ENCODE measurements at places on chromosomes 7 and 10.

DNA sequence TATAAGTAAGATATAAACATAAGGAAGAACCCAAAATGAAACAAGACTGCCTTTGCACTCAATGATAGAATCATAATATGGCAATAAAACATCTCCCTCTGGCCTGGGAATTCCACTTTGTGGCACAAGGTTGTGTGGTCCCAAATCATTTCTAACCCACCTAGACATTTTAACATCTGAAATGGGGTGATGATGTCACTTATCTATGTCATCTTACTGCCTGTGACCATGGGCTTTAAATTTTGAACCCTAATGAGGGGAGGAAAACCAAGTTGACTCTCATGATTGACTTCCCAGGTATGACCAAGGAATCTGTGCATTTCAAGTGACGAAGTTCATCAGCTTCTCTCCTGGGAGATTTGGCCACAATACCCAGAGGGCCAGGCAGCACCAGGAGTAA is 24.5 kb upstream of the ACSM6 start:
- DNase-seq = no peak

- DNase-seq = no peak
These were observed 95.5 kb downstream of the INPP5A start for GRCh38 chr10:132632851-132633684.

DNA sequence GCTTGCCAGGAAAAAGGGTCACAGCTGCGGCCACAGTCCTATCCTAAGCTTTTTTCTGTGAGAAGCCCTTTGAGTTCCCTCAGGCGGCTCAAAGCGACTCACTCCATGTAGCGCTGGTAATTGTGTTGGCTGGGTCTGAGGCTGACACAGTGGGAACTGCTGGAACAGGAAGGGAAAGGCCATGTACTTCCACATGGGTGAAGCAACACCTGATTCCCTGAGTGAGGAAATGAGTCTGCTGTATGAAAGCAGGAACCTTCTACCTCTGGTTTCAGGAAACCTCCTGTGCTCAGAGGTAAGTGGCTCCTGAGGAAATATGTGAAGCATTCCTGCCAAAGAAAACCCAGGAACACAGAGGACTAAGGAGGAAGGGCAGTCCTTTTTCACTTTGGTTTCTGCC is 734.6 kb upstream of the SORCS1 start:
- no peak for DNase-seq

- no peak for DNase-seq
These were observed 45.9 kb upstream of the WDR11 start for GRCh38 chr10:120805014-120805812.

- DNase-seq = no peak
These were observed 35.5 kb downstream of the LAMB1 start for GRCh38 chr7:107967420-107967819.

- no peak for DNase-seq
These were observed 5.7 kb downstream of the TRIM8 start for GRCh38 chr10:102649797-102650654.

DNA sequence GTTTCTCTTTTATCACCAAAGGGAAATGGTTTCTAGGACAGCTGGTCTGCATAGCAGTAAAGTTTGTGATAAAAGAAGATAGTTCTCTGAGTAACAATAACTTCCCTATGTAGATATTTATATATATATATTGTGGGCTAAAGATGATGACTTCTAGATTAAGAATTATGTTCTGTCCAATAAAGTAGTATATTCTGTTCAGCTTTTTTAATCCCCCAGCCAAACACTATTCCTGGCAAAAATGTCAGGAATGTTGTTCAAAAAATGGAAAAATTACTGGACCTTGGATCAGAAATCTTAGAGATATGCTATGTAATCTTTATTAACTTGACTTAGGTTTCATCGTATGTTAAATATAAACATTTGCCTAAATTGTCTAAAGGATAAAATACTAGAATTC is 136.3 kb upstream of the GNAI1 start:
- DNase-seq = no peak

DNA sequence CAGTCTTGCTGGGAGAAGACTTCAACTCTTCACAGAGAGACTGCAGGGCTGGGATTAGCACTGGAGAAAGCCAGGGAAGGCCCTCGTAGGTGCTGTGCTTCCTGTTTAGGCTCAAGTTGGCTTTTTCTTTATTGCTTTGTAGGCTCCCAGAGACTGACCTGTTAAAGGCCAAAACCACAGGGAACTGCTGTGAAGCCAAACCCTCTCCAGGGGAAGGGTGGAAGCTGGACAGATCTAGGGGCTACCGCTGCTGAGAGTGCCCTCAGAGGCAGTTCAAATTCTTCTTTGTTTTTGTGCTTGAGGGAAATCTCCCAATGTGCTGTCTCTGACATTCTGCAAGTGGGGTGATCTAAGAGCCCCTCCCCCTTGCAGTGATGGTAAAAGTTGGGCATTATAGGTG is 198.4 kb downstream of the CNTNAP2 start:
- no peak for DNase-seq

DNA sequence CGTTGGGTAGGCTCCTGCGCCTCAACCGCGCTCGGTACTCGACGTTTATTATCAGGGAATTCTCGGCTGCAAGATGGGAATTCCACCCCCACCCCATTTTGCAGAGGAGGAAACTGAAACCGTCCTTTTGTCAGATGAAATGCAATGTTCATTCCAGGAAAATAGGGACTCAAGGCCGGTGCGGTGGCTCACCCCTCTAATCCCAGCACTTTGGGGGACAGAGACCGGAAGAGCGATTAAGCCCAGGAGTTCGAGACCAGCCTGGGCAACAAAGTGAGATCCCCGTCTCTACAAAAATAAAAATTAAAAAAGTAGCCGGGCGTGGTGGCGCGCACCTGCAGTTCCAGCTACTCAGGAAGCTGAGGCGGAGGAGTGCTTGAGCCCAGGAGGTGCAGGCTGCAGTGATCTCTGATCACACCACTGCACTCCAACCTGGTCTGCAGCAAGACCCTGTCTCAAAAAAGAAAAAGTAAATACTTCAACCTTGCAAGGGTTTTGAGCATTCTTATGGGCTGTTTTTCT is 720 bp upstream of the RFC2 start:
- no peak for DNase-seq

GRCh38 chr7:23969443-23969842 is 259.4 kb downstream of the STK31 start:
- no peak for DNase-seq

DNA sequence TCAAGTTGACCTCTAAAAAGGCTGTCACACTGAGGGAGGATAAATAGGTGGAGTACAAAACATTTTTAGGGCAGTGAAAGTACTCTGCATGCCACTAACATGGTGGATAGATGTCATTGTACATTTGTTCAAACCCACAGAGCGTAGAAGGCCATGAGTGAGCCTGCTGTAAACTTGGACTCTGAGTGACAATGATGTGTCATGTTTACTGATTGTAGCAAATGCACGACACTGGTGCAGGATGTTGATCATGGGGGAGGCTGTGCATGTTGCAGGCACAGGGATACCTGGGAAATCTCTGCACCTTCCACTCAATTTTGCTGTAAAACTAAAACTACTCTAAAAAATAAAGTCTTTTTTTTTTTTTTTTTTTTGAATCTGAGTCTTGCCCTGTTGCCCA is 52.5 kb upstream of the GRID1 start:
- DNase-seq = no peak

- no peak for DNase-seq
These were observed 75.5 kb downstream of the GRID1 start for GRCh38 chr10:86290933-86291615.

- DNase-seq = no peak
These were observed 384.5 kb upstream of the PRKCQ start for GRCh38 chr10:6964543-6964942.

DNA sequence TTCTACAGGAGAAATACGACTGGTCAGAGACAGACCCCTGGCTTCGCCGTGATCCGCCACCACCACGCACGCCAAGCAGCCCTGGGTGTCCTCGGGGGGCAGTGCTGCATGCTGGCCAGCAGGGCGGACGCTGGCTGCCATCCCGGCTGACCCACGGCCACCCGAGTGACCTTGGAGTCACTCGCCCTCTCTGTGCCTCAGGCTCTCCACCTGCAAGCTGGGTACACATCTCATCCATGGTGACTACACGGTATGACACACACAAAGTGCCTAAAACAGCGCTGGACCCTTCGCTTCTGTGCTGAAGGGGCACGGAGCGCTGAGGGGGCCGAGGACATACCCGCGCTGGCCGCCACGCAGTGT is 62.0 kb upstream of the RNF32 start:
- no peak for DNase-seq

GRCh38 chr10:58348571-58349033 is 13.8 kb downstream of the UBE2D1 start:
- DNase-seq = no peak

DNA sequence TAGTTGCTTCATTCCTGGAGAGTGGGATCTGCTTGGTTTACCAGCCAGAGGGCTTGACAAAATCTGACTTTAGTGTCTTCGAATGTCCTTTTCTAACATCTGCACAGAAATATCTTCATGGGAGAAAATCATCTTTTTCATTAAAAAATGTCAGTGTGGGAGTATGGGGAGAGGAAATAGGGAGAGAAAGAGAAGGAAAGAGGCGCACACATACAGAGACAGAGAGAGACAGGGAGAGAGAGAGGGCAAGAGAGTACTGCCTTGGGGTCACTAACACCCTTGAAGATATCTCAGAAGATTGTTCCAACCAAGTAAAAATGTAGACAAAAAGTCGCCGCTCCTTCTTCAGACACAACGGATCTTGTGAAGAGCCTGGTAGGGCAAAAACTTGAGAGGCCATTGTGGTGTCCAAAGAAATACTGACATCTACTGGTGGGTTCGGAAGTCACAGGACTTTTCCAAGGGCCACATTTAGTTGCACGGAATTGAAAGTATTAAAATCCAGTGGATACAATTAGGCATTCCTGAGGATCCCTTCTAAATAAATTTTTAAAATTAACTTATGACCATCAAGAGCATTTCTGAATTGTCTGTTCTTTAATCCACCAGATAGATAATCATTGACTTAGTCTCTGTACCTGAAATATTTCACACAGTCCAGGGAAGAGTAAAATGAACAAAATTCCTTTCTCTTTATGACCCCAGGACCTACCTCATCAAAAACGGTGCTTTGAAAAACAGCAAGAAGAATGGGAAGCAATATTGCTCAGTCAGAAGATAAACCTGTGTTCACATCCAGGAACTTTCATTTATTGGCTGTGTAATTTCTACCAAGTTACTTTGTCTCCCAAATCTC is 29.7 kb downstream of the VIM start:
- peak; percentile 45 for DNase-seq

DNA sequence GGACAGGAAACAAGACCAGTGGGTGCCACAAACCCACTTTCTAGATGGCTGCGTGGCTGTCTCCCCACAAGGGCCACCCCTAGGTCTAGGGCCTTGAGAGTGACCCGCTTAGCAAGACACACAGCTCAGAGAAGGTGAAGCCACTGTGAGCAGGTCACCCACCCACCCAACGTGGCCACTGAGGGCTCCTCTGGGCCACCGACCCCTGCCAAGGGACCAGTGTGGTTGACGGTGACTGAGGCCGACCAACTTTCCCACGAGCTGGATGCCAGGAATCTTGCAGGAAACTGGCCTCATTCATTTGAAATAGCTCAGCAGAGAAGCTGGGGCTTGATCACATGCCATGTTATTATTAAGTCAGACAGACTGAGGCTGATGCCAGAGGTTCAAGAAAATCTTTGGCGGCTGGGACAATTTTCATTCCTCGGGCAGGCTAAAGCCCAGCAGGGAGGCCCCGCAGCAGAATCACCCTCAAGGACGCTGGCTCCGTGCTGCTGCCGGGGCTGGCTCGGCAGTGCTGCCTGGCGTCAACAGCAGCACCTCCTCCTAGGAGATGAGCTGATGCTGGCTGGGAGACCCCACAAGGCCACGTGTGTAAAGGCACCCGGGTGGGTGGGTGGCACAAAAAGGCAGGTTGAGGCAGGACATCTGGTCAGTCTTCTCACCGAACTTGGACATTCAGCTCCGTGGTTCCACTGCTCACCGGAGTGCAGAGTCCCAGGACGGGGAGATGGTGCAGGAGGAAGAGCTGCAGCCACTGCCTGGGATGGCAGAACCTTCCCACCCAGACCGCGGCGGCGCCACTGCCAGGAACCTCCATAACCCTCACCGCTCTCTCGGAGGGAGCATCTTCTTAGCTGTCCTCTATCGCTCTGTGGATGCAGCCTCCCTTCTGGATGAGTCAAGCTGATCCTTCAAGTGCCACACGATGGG is 57.8 kb downstream of the ZRANB1 start:
- peak; percentile 7 for DNase-seq

DNA sequence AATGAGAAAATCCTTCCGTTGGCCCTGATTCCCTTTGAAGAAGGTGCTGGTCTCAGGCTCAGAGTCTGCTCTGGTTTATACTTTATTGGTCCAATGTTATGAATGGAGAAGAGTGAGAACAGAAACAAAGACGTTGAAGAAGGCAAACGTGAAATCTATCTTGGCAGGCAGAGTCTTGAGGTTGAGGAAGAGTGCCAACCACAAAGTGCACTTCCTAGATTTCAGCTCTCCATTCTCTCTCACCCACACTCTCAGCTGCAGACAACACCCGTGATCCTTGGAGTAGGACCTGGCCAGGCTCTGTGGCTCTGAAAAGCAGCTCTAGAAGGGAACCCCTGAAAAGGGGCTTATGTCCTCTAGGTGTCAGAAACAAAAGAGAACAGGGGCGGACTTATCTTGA is 128.9 kb upstream of the PLXNA4 start:
- no peak for DNase-seq

- DNase-seq = peak; percentile 50
These were observed 509 bp downstream of the AHR start for GRCh38 chr7:17298840-17299482.

DNA sequence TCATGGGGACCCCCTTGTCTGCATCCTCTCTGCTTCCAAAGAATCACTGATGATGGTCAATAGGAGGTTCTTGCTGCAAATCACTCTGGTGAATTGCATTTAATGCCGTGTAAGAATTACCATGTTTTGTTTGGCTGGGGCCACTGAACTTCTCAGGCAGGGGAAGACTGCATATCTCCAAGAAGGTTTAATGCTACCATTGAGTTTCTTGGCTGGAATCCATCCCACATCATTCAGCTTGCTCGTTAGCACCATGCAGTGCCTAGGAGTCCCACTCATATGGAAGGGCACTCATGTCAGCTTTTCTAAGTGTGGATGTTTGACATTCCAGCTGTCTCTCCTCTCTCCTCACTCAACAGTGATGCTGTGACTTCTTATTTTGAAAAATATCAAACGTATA is 50.2 kb upstream of the BAMBI start:
- DNase-seq = no peak

DNA sequence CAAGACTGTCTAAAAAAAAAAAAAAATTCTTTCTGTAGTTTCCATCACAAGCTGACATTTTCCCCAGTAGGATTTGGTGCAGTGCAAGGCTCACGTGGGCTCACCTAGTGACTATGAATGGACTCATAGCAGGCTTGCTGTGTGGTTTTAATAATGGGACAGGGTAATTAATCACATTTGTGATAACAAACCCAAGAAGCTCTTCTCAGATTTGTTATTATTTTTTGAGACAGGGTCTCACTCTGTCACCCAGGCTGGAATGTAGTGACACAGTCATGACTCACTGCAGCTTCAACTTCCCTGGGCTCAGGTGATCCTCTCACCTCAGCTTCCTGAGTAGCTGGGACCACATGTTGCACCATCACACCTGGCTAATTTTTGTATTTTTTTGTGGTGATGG is 40.0 kb downstream of the NACAD start:
- DNase-seq = no peak

GRCh38 chr7:55571511-55572377 is 558 bp downstream of the VOPP1 start:
- peak; percentile 79 for DNase-seq

GRCh38 chr7:76074972-76075370 is 27.1 kb downstream of the MDH2 start:
- DNase-seq = no peak

All from GM20000 (cell line).